ENCODE measurements at places on chromosomes 6 and 20.

GRCh38 chr6:2938004-2938631, 33.2 kb downstream of the SERPINB6 start:
- no peak for DNase-seq

- DNase-seq, result no peak
Observed at GRCh38 chr6:45563844-45564243, 186.1 kb upstream of the SUPT3H start.

DNA sequence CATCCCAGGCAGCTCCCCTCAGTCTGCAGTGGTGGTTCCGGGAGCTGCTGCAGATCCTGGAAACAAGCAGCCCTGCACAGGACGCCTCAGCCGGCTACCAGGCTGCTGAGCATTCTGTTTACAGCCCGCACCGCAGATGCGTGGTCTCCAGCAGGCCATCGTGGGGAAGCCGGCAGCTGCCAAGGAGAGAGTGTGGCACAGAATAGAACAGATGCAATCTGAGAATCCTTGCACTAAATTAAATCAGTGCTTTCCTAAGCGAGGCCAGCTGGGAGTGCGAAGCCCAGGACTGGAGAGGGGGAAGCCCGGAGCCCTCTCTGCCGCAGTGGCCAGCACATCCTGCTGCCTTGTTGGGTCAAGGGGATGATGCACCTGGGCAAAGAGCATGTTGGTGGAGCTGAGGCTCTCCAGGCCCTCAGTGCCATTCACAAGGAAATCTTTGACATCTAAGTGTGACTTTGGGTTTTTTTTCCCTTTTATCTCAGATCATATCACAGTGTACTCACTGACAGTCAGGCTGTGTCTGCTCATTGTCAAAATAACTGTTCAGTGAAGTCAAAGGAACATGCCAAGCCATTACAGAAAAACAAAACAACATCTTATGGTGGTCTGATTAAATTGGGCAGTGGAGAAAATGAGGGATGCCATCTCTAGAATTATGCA, 118.1 kb downstream of the SYNDIG1 start:
- DNase-seq, result no peak

- no peak for DNase-seq
Observed at GRCh38 chr20:43909720-43910119, 4.9 kb upstream of the TOX2 start.

DNA sequence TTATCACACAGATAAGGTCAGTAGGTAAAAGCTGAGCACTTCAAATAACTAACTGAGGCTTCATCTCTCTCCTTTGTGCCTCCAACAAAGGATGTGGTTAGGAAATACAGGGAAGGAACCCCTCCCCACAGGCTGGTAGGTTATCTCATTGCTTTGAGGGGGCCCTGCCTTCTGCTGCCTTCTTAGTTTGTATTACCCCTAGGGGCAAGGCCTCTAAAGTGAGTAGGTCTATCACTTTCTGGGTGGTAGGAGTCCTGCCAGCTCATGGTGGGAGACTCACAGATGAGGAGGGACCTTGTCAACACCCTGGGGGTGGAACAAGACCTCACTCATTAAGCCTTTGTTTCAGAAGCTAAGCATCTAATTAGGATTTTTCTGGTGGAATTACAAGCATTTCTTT, 34.6 kb downstream of the EDN1 start:
- no peak for DNase-seq

- no peak for DNase-seq
Observed at GRCh38 chr20:23601715-23602114, 4.0 kb downstream of the CST9 start.

GRCh38 chr6:96066376-96066775, 50.6 kb downstream of the FUT9 start:
- DNase-seq, result no peak

Data from RWPE1 (cell line).